ENCODE measurements at places on chromosomes 5 and 9.
A peak's percentile ranks its signal among the peaks of the same experiment; 100 is the strongest.

GRCh38 chr5:17234374-17234773 is 16.9 kb downstream of the BASP1 start:
- no peak for DNase-seq

- no peak for DNase-seq
These were observed 206.1 kb downstream of the YTHDC2 start for GRCh38 chr5:113719549-113719948.

DNA sequence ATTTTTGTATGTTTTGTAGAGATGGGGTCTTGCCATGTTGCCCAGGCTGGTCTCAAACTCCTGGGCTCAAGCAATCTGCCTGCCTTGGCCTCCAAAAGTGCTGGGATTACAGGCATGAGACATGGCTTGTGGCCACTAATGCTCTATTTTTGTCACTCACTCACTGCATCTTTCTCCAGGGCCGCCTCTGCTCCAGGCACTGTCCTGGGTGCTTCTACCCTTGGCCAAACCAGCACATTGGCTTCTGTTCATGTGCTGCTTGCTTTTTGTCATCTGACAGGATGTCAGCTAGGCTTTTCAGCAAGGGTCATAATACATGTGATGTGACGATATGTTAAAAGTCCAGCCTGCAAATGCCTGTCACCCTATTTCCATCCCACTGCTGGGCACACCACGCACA is 3.2 kb downstream of the ODF2 start:
- no peak for DNase-seq

- DNase-seq, result no peak
These were observed 9.6 kb upstream of the AHRR start for GRCh38 chr5:311963-312362.

- no peak for DNase-seq
These were observed 22.1 kb upstream of the TCERG1 start for GRCh38 chr5:146425023-146425422.

DNA sequence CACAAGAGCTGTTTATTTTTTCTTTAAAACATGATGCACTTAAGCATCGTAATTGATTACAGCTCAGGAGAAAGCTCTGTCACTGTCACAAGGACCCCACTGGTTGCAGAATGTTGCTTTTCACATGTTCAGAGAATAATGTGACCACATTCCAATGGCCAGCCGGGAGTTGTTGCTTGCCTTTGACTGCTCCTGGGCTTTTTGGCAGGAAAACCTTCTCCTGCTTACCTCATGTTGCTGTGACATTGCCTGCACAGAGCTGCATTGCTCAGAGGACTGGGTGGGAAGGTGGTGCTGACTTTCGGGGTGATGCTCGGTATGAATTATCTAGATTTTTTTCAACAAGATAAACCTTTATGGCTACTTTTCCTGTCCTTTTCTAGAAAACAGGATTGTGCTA is 88.2 kb downstream of the PALM2AKAP2 start:
- no peak for DNase-seq

- peak; percentile 39 for DNase-seq
These were observed 59.0 kb upstream of the BARX1 start for GRCh38 chr9:94014066-94014654.

DNA sequence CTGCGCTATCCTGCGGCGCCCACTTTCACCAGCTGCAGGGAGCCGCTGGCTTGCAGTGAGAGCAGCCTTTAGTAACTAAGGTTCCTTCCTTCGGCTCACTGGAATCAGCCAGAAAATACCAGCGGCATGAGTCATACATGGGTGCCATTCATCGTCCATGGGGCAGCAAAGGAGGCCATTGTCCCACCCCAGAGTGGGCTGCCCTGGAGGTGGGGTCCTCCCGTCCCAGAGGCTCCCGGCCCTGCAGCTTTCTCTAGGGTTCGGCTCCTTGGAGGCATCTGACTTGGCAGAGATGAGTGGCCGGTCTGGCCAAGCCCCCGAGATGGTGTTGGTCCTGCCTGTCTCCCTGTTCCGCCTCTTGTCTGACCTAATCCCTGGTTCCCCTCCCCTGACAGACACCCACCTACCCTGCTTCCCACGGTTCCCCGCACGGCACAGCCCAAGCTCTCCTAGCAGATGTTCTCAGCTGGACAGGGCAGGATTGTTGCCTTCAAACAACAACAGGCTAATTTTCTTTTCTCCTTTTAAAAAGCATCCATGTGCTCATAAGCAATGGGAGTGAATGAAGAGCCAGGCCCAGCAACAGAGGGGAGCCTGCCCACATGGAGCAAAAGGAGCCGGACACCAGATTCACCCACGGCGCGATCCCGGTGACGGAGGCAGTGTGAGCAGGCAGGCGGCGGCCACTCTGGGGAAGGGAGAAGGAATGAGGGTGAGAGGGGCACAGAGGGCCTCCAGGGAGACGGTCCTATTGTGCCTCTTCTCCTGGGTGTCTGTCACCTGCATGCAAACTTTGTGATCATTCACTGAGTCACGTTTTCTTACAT is 97.0 kb upstream of the COL5A1 start:
- DNase-seq, result peak; percentile 8

- DNase-seq, result no peak
These were observed 1.9 kb downstream of the HK3 start for GRCh38 chr5:176897263-176897662.

- DNase-seq, result peak; percentile 98
These were observed 94.3 kb downstream of the RPS23 start for GRCh38 chr5:82183828-82184227.

GRCh38 chr5:122073018-122073417 is 5.0 kb downstream of the LOX start:
- DNase-seq, result no peak

DNA sequence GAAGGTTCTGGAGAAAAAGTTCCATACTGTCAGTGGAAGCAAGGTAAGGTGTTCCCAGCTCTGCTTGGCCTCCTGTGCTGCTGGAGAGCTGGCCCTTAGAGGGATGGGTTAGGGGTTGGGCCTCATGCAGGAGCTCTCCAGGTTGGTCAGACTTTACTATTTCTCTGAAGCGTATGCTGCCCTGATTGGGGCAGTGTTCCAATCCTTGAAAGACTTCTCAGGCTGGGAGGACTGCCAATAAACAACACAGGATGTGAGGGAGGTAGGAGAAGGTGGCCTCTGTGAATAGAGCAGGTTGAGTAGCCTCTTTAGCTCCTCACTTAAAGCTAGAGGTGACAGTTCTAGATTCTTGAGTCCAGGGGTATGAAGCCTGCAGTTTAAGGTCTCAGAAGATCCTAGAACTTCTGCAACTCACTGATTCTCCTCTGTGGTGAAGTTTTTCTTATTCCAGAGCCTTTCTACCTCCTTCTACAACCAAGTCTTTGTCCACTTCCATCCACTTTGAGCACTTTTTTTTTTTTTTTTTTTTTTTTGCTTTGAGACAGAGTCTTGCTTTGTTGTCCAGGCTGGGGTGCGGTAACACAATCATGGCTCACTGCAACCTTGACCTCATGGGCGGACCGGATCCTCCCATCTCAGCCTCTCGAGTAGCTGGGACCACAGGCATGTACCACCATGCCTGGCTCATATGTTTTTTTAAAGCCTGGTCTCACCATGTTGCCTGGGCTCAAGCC is 3.0 kb downstream of the HNRNPAB start:
- peak; percentile 74 for DNase-seq

DNA sequence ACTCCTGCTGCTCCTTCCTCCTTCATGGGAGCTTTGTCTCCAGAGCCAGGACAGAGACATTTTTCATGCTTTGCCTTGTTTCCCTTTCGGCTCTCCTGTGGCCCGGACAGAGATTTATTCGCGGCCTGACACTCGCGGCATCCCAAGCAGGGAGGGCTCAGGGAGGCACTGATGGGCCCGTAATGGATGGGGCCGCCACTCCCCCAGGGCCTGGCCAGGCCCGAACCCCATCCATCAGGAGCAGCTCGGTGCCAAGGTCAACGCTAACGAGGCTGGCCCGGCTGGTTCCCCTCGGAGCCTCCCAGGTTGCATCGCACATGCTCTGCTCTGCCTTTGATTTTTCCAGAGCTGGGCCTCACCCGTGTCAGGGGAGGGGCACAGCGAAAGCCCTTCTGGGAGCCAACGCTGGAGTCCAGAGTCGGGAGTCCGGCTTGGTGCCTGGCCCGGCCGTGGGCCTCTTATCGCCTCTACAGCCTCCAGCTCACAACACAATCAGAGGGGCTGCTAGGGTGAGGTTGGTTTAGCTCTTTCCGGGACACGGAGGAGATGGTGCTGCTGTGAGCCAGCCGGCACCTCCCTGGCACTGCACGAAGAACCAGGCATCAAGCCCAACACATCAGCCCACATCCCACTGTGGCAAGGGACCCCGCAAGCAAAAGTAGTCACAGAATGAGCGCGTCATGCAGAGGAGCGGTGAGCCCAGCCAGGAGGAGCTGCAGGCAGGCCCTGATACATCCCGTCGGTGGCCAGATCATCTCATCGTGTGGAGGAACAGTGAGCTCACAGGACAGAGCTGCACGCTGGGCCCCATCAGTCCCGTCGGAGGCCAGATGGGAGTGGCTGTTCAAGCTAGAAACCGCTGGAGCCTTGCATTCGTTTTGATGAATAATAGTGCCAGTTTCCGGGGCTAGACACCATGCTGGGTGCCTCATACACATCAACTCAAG is 72.2 kb upstream of the BARHL1 start:
- DNase-seq, result no peak

DNA sequence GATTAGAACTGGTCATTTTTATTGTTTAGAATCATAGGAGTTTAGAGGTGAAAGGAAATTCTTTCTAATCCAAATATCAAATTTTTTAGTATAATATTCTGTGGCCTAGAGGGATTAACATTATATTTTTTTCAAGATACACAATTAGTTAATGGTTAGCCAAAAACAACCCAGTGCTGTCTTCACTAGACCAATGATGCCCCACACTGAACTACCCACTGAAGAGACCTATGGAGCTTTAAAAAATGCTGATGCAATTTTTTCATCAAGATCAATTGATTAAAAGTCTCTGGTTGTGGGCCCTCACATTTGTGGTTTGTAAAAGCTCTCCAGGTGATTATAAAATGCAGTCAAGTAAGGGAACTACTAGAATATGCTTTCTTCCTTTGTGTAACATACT is 274.1 kb upstream of the C9orf72 start:
- DNase-seq, result no peak

DNA sequence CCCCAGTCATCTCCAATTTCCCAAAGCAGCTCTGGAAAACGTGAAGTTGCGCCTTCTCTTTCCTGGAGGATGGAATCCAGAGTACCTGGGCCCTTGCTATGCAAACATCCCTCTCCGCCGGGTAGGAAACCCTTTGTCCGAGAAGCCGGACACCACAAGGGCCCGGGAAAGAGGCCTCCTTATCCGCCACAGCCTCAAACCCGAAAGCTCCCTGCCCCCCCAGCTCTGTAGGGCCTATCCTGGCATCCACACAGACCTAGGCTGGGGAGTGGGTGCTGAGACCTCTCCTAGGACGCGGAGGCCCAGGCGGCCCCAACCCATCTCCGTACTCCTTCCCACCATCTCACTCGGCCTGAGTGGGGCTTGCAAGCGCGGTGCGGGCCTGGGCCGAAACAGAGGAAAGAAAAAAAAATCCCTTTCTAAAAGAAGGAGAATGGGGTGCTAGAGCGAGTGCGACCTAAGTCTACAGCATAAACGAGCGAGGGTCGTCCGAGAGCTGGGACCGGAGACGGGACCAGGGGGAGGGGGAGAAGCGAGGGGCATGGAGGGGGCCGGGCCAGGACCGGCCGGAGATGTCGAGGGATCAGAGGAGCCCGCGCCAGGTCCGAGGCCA is 624 bp downstream of the FBXW11 start:
- DNase-seq, result peak; percentile 17

DNA sequence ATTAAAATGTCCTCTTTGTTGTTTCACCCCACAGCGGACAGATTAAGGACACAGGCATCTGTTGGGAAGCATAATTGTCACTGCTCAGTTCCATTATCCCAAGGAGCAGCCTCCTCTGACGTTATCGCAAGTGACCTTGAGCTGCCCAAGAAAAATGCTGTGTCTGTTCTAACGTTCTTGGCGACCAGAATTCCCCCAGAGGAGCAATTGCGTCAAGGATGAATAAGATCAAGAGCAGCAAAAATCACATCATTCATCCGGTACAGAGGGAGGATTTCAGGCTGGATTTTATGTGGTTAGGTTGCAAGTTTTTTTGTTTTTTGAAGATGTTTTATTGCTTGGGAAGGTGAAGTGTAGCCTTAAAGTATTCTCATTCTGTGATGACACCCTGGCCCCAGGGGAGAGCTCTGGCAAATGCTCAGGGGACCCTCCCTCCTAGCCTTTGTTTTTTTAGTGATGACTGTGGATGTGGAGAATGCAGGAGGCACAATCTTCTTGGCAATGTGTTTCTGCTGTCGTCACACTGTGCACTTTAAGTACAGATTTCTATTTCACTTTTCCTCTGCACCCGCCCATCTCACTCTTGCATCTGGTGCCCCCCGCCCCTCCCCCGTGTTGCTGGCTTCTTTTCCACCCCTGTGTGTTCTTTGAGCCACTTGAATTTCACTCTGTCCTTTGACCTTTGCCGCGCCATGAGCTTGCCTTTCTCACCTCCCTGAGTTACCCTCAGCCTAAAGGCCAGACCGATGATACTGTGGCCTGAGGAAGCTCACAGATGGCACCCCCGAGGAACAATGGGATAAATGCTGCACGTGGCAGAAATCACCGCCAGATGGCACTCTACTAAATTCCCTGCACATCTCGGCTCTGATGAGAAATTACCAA is 308.5 kb downstream of the RAB3C start:
- peak; percentile 55 for DNase-seq

DNA sequence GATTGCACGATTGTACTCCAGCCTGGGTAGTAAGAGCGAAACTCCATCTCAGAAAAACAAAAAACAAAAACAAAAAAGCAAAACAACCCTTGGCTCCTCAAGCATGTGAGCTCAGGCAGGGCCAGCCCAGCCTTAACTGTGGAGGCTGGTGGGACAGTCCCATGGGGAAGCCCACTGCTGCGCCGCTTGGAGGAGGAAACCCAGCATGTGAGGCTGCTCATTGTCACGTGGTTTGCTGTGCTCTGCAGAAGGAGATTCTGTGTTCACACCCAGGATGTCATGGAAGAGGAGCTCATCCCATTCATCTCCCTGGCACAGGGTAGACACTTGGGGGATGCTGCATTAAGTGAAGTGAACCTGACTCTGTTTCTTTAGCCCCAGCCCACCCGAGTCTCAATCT is 4.0 kb downstream of the ZBED3 start:
- no peak for DNase-seq

- peak; percentile 64 for DNase-seq
These were observed 79.1 kb downstream of the LHFPL2 start for GRCh38 chr5:78569441-78569840.

- no peak for DNase-seq
These were observed 151.6 kb downstream of the DENND1A start for GRCh38 chr9:123778232-123778902.

- DNase-seq, result no peak
These were observed 9.0 kb upstream of the ZNF79 start for GRCh38 chr9:127415141-127415540.

DNA sequence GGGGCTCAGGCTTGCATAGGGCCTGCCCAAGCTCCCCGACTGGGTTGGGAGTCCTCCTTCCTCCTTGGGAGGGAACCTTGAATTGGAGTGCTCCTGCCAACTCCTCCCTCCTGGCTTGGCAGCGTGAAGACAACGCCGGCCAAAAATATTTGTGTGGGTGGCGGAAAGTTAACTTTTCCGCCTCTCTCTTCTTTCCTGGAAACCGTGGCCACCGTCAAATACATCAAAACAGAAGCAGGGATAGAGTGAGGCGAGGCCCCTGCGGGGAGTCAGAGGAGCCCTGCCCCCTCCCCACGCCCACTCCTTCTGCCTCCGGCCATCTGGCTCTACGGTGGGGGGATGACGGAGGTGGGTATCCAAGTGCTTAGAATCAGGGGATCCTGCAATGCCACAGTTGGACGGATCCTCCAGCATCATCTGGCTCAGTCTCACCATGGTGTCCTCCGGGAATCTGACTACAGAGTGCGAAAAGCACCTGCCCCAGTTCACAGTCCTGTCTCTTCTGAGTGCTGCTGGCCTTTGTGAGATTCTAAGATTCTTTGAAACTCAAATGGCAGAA is 25.2 kb upstream of the SYNPO start:
- peak; percentile 55 for DNase-seq
